ENCODE measurements at places on chromosomes 4 and X.

DNA sequence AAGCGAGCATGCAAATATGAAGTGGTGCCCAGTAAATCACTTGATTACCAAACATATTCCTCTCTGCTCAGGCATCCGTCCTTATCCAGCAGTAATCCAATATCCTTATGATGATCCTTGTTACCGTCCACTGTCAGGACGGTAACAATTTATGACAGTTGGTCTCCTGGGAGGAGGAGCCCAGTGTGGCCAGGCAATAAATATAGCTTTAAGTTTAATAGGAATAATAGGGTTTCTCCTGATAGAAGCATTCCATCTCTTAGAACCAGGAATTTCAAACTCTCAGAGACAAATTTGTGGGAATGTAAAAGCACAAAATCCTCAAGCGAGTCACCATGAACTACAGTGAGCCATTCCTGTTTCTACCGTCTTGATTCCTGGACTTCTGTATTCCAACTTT is 171.2 kb upstream of the IL15 start:
- no peak for DNase-seq

- no peak for DNase-seq
Measured at GRCh38 chr4:148095346-148095923, 346.8 kb downstream of the NR3C2 start.

GRCh38 chrX:118526149-118526548 is 30.5 kb downstream of the DOCK11 start:
- DNase-seq = no peak

DNA sequence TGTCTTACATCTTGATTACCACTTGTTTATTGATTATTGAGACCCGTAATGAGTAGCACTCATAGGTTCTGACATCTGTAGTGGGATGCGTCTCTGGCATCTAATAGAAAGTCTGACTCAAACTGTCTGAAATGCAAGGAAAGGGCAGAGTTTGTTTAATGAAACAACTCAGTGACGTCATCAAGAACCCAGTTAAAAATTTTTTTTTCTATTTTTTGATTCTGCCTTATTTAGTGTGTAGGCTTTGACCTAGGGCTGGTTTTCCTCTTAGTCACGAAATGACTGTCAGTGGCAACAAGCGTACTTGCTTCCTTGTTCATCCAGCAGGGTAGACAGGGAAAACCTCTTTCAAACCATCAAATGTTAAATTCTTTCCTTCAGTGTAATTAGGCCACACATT is 3.1 kb upstream of the CDKL5 start:
- no peak for DNase-seq

- no peak for DNase-seq
Measured at GRCh38 chr4:91359041-91360031, 944.4 kb upstream of the GRID2 start.

DNA sequence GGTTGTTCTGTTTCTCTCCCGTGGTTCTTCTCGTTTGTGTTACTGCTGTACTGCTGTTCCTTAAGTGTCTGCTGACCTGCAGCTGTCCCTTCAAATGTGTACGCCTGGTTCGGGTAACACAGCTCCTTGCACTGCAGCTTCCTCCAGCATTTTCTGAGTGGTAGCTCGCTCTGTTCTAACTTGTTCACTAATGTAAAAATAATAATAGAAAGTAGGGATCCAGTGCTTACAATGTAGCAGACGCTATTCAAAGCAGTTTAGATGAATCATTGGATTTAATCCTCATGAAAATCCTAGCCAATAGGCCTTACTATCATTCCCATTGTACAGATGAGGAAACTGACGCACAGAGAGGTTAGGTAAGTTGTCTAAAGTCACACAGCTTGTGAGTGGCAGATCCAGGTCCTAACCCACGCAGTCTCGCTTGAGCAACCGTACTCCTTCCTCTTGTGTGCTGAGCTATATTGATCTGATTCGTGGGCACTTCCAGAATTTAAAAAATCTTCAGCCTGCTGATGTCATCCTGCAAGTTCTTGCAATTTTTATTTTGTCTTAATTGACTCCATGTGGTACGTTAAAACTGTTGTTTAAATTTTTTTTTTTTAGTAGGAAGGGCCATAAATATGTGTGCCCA is 448.2 kb upstream of the FAT1 start:
- DNase-seq = no peak

GRCh38 chr4:177016541-177017141 is 223.9 kb upstream of the VEGFC start:
- DNase-seq = no peak

GRCh38 chr4:82774711-82775171 is 23.9 kb downstream of the SCD5 start:
- DNase-seq = no peak

DNA sequence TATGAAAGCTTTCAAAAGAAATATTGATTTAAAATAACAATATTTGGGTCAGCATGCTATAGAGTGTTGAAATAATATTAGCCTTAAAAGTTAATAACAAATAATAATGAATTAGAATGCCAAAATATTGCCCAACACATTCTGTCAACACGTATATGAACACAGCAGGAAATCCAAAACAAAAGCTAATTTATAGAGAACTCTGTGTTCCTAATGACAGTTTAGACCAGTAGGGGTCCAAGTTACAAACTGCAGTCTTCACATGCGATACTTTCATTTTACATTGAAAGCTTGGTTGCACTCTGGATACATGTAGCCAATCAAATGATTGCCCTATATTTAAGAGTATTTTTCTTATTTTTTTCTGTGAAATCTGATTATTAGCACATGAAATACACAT is 274.4 kb downstream of the DCTD start:
- no peak for DNase-seq

GRCh38 chr4:94944726-94945125 is 187.0 kb downstream of the BMPR1B start:
- DNase-seq = no peak

- peak; percentile 27 for DNase-seq
Measured at GRCh38 chr4:118352843-118353533, at the start of gene PRSS12. PRSS12 (minus strand) TSS chr4:118353003; CDS start chr4:118352720, 283 bp downstream.

DNA sequence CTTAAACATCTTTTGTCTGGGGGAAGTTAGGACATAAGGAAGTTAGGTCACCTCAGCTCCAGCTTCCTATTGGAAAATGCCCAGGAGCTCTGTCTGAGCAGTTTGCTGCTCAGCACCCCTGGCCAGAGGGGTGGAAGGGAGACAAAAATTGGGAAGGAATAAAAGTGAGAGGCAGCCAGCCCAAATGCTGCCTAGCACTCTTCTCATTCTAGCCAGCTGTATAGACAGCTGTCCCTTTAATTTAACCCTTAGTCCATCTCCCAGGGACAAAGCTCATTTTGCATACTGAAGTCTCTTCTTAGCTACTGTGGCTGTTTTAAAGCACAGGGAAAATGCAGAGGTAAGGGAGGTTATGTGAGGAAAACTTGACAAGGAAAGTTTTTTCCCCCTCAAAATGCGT is 89.5 kb upstream of the CITED1 start:
- no peak for DNase-seq

GRCh38 chr4:52358883-52359321 is 300.2 kb downstream of the USP46 start:
- DNase-seq = no peak

- no peak for DNase-seq
Measured at GRCh38 chr4:152501846-152502536, 33.9 kb downstream of the FBXW7 start.

- DNase-seq = no peak
Measured at GRCh38 chr4:81565142-81565870, 93.6 kb upstream of the RASGEF1B start.

GRCh38 chrX:54093571-54093970 is 49.3 kb upstream of the PHF8 start:
- DNase-seq = no peak

- no peak for DNase-seq
Measured at GRCh38 chr4:70504733-70505132, 13.6 kb upstream of the AMTN start.

DNA sequence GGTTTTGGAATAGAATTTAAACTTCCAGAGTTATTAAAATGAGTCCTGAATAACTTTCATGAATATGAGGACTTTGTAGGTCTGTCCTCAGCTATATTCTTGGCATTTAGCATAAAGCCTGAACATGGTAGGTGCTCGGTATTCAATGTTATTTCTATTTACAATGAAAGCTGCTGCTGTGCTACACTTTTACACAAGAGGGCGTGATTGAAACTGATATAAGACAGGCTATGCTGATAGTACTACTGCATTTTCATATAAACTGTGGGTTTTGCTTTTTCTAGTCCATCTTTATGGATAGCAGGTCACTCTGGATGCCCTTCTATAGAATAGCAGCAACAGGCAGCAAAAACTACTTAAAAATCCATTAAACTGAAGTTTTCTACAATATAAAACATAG is 12.3 kb upstream of the GNPDA2 start:
- DNase-seq = no peak

GRCh38 chrX:3589474-3589873 is 124.0 kb downstream of the PRKX start:
- no peak for DNase-seq

DNA sequence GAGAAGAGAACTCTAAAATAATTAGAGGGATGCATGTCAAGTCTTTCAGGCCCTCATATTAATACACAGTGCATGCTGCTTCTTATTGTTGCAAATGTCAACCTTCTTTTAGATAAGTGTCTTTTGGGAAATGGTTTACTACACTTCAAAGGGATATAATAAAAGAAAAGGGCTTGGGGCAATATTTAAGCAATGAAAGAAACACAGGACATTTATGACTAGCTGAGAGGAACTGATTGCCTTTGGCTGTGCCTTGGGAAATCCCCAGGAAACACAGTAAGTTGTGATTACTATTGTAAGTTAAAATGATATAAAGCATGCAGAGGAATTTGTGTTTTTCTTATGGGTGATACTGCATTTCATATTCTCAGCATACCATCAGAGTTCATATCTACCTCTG is 1036.2 kb upstream of the GRID2 start:
- no peak for DNase-seq

- DNase-seq = no peak
Measured at GRCh38 chr4:84875636-84876371, 90.7 kb downstream of the WDFY3 start.

DNA sequence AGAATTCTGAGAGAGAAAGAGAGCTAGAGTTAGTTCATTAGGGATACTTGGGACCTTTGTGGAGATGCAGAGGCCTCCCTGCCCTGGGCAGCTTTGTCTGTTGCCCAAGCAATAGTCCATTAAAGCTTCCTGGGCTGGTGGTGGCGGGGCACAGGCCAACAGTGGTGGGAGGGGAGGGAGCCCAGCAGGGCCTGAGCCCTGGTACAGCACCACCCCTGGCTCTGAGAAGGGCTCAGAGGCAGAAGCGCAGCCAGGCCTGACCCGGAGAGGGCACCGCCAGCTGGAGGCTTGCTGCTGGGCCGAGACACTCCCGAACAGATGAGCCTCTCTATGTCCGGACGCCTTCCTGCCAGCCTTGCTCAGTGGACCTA is 65.3 kb downstream of the EFNB1 start:
- no peak for DNase-seq

DNA sequence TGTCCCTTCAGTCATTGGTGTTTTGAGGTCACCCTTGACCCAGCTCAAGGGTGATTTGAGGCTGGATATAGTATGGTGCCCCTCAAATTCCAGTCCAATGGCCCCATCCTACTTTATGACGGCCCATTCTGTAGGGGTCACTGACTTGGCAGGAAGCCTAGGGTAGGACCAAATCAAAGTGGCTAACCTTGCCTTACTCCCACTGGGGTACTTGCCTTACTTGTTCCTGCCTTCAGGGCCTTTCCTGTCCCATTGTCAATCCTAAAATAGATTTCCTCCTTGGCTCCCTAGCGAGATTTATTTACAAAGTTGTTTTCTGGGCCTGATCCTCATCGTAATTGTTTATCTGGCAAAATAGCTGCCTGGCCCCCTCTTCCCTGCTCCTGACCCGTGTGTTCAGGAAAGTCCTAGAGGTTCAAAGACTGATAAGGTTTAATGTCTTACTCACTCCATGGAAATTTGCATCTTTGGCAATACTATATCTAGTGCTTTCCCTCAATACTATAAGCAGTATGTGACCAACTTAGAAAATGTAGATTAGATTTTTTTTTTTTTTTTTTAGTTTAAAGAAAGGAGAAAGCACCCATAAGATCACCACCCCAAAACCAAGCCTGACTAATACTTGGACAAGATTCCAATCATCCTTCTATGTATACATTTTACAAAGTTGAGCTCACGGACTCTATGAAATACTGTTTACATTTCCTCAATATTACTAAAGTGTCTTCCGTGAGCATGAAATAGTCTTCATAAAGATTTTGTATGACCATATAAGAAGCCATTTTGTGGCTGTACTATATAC is 44.8 kb downstream of the MSN start:
- no peak for DNase-seq

- no peak for DNase-seq
Measured at GRCh38 chr4:17956245-17956644, 65.3 kb downstream of the LCORL start.

DNA sequence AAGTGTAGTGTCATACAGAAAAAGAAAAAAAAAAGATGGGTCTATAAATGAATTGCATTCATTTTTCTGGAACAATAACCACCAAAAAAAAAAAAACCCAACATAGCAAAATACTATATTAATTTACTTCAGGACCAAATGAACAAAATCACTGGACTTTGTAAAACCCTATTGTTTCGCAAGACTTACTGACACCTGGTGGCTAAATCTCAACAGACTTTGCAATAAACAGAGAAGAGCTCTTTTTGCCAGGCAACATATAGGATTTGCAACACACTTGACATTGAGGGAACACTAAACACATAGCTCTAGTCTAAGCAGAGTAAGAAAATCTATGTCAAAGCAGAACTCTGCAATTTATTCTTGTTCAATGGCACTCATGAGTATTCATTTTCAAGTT is 990.2 kb downstream of the STPG2 start:
- DNase-seq = no peak

DNA sequence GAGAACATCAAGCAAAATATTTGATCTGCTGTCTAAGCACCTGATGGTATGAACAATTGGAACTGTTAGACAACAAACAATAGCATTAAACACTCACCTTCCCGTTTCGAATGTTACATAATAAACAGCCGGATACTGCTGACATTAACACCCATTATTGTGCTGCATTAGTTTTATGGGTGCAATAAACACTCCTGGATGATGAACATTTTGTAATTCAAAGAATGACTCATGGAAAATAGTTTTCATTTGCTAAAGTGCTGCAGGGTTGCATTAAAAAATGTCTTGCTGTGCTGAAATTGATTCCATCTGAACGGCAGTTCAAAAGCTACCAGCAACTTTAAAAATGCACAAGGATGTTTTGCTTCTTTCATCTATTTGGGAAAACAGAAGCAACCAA is 100.8 kb upstream of the SORBS2 start:
- DNase-seq = no peak

DNA sequence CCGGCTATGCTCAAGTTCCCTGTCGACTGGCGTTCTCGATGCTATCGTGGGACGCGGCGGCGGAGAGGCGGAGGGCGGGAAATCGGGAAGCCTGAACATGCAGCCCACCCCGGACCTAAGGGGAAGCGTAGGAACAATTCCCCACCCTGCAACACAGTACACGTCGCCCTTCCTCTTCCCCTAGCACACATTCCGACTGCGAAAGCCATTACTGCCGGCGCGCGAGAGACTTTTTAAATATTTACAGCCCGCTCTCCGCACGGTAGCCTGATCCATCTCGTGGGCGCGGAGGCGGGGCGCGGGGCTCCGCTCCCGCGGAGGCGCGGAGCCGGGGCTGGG is 48.1 kb upstream of the BCOR start:
- no peak for DNase-seq

Measured in CD4-positive, alpha-beta T cell treated with Interleukin-6 at 100 ng/mL for 8 hours (primary cell).